Lung (tissue), 17 donors: ENCODE measurements at places on chromosomes 11 and 22. TPM values are rescaled to one million over a fixed set of nuclear protein-coding genes. Genes with fewer than 3 reads are reported as not detected.

- peaks cover 12% of the 10 kb centered on the region for H3K36me3 ChIP-seq
- peaks cover 7% of the 10 kb centered on the region for H3K4me1 ChIP-seq
Measured at GRCh38 chr22:45818424-45819085, 146.9 kb downstream of the ATXN10 start.

DNA sequence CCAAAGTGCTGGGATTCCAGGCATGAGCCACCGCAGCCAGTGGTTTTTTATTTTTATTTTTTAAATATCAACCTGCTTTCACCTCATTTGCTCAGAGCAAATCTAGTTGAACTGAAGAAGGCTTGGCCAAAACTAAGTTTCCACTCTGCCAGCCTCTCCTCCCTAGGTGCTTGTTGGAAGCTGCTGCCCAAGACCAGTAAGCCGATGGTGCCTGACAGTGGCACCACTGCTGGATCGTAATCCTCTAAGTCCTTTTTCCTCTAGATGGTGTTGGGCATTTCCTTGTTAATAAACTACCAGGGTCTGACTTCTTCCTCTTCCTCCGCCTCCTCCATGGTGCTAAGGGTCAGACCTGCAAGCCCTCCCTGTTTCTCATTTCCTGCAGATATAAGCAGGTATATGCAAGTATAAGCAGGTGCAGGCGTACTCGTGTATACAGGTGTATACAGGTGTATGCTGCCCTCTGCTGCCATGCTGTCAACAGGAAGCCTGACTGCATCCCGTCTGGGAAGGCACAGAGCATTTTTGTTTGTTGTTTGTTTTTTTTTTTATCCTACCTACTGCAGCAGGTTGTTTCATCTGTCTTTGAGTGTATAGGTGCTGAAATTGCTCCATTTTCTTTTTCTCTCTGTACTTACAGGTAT lies 1.6 kb downstream of the NADSYN1 start:
- H3K36me3 ChIP-seq = peaks cover 23% of the 10 kb centered on the region
- no peaks in the 10 kb centered on the region for H3K27me3 ChIP-seq
- no peak for DNase-seq
- no peak overlapping the region for H3K4me3 ChIP-seq

DNA sequence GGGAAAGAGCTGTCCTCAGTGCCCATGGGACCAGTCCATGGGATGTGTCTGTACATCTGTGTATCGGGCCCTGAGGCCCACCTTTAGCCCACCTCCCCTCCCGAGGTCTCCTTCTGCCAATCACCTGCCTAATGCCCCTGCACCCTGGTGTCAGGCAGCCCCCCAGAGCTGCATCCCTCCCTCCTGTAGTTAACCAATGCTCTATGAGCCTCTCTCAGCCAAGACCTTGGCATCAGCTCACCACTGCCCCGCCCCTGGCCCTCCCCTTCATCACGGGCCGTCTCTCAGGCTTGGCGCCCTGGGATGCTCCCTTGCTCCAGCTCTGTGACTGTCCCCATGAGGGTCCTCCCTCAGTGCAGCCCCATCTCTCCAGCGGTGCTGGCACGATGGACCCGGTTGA lies 18.5 kb downstream of the MGAT3 start:
- peaks cover 44% of the 10 kb centered on the region for H3K4me1 ChIP-seq
- no peaks in the 10 kb centered on the region for H3K27me3 ChIP-seq
- H3K27ac ChIP-seq = no peak overlapping the region
- no peaks in the 10 kb centered on the region for H3K36me3 ChIP-seq
- H3K4me3 ChIP-seq = no peak overlapping the region

GRCh38 chr22:33787645-33788456 lies 132.4 kb downstream of the LARGE1 start:
- no peaks in the 10 kb centered on the region for H3K36me3 ChIP-seq
- H3K27ac ChIP-seq = no peak overlapping the region
- no peaks in the 10 kb centered on the region for H3K27me3 ChIP-seq
- DNase-seq = no peak
- peaks cover 21% of the 10 kb centered on the region for H3K4me1 ChIP-seq
- no peak overlapping the region for H3K4me3 ChIP-seq

DNA sequence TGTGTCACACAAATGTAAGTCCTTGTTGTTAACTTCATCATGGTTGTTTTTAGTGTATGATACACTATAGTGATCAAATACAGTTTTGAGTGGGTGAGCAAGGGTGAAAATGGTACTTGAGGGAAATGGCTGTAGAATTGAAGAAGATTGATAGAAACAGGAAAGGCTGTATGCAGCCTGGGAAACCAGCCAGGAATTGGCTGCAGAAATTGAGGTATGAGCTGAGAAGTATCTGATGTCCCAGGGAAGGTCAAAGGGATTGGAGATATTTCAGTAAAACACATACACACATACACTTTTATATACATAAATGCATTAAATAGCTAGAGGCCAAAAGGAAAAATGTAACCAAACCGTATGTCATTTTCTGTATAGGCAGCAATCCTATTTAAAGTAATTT lies 13.1 kb upstream of the YAP1 start:
- no peak overlapping the region for H3K4me3 ChIP-seq

The PPP6R3 gene
- total RNA-seq = 217 TPM

The KRTAP5-2 gene
- not detected for total RNA-seq

The OR4C11 gene
- total RNA-seq = not detected

The MYBPC3 gene
- total RNA-seq = 1.1 TPM

The UBQLNL gene
- 0.74 TPM for total RNA-seq

The KCNE3 gene
- 10.8 TPM for total RNA-seq

DNA sequence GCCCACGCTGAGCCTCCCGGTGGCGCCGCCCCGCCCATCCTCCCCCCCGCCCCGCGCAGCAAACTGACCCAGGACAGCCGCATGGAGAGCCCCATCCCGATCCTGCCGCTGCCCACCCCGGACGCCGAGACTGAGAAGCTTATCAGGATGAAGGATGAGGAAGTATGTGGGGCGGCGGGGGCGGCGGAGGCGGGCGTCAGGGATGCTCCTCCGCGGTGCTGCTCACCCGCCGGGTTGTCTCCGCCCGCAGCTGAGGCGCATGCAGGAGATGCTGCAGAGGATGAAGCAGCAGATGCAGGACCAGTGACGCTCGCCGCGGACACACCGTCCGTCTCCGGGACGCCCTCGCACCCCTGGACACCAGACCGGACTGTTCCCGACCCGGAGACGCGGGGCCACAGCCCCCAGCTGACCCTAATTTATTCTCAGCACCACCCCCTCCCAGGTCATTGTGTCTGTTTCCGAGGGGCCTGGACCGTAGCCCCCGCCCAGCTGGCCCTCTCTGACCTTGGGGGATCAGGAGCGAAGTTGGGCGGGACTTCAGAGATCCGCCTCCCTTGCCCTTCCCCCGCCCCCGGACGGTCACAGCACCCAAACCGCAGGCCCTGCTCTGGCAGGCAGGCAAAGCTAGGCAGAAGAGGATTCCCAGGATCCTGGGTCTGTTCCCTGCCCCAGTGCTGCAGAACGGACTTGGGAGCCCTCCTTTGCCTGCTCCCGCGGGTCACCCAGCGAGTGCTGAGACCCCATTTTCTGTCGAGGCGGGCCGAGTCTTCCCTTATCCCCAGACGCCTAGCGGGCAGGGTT lies 959 bp upstream of the GP1BB start:
- peaks cover 11% of the 10 kb centered on the region for H3K27me3 ChIP-seq
- DNase-seq = no peak
- no peak overlapping the region for H3K4me3 ChIP-seq
- peaks cover 7% of the 10 kb centered on the region for H3K36me3 ChIP-seq
- H3K4me1 ChIP-seq = peaks cover 22% of the 10 kb centered on the region
- no peak overlapping the region for H3K27ac ChIP-seq

DNA sequence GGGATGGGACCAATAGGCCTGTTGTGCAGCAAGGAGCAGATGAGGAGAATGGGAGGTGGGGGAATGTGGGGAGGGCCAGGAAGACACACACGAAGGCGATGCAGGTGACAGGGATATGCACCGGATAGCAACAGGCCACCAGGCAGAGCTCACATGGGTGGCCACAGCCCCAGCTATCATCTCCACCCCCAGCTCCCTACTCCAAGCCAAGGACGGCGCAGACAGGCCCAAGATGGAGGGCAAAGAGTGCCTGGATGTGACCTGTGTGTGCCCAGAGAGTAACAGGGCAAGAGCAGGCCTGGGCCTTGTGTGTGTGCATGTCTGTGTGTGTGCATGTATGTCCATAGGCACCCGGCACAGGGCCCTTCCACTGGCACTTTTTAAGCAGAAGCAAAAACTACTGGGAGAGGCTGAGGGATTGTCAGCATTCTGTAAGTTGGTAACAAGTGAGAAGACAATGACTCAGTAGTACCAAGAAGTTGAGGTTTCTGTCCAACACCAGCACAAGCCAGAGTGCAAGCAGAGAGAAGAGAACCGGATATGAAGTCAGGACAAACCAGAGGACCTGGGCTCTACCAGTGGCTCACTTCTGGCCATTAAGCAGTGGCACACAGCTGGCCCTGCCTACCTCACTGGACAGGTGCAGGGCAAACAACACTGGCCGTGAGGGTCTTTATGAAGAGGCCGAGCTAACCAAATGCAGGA lies 36.4 kb downstream of the NRXN2 start:
- H3K4me1 ChIP-seq = no peaks in the 10 kb centered on the region
- DNase-seq = no peak
- no peak overlapping the region for H3K27ac ChIP-seq
- H3K36me3 ChIP-seq = no peaks in the 10 kb centered on the region

DNA sequence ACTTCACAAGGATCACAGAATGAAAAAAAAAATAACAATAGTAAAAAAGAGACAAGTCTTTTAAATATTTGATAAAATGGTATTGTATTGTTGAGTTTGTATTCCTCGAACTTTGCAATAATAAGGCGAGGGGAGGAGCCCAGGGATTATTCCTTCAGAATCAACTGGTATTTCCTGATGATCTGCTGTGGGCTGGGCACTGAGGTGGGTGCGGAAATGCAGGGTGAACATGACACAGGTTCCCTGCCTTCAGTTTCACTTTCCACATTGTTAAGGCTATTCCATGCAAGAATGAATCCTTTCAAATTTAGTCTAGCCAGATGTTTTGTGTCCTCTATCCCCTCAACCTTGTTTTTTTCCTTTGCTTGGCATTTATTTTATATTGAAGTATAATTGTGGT lies 2.1 kb upstream of the EIF3M start:
- H3K36me3 ChIP-seq = no peaks in the 10 kb centered on the region
- H3K4me1 ChIP-seq = peaks cover 12% of the 10 kb centered on the region
- H3K27ac ChIP-seq = no peak overlapping the region
- H3K27me3 ChIP-seq = peaks cover 3% of the 10 kb centered on the region
- DNase-seq = no peak
- no peak overlapping the region for H3K4me3 ChIP-seq

DNA sequence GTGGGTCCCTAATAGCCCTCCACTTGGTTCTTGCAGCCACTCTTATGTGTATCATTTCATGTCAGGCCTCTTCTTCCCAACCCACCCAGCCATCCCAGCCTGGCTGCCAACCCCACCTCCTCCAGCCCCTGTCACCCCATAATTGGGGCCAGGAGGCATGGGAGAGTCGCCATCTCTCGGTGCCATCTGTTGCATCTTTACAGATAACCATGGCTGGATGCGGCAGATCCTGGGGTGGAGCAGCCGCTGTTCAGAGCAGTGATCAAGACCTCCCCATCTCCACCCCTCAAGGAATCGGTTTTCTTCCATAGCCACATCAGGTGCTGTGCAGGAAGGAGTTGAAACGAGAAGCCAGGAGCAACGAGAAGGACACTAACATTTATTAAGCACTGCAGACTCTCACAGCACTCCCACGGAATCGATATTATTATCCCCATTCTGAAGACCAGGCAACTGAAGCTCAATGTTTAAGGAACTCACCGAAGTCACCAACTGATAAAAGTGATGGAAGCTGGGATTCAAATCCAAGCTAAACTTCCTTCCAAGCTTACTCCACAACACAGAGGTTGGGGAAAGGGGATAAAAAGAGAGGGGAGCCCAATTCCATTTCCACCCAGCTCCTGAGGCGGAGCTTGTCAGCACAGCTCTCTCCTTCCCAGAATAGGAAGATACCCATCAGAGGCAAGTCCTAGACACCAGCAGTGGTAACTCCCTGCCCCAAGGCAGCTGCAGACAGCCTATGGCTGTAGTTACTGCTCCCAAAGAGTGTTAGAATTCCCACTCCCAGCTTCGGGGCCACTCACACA lies 2.7 kb downstream of the SLC43A1 start:
- peaks cover 8% of the 10 kb centered on the region for H3K4me1 ChIP-seq
- H3K36me3 ChIP-seq = no peaks in the 10 kb centered on the region
- no peak for DNase-seq
- H3K27ac ChIP-seq = no peak overlapping the region
- H3K4me3 ChIP-seq = no peak overlapping the region

DNA sequence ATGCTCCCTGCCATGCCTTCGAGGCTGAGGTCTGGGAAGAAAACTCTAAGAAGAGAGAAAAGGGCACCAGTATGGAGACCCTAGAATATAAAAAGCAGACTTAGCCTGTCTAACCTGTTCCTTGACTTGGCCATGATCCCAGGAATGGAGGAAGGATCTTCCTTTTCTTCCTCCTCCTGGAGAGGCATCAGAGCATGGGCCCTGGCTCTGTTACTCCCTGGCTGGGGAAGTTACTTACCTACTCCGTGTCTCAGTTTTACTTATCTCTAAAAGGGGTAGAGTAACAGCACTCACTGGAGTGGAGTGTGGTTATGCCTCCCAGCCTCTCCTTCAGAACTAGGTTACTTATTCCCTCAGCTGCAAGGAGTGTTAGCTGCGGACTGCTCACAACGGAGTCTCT lies 55.2 kb upstream of the PHF21A start:
- DNase-seq = no peak
- H3K4me3 ChIP-seq = no peak overlapping the region
- H3K36me3 ChIP-seq = no peaks in the 10 kb centered on the region
- no peak overlapping the region for H3K27ac ChIP-seq
- H3K27me3 ChIP-seq = no peaks in the 10 kb centered on the region

- DNase-seq = peak; percentile 45
- H3K27me3 ChIP-seq = no peaks in the 10 kb centered on the region
- no peaks in the 10 kb centered on the region for H3K4me1 ChIP-seq
- no peak overlapping the region for H3K27ac ChIP-seq
- H3K36me3 ChIP-seq = no peaks in the 10 kb centered on the region
- H3K4me3 ChIP-seq = no peak overlapping the region
Measured at GRCh38 chr22:44549701-44550100, 51.7 kb upstream of the RTL6 start.

DNA sequence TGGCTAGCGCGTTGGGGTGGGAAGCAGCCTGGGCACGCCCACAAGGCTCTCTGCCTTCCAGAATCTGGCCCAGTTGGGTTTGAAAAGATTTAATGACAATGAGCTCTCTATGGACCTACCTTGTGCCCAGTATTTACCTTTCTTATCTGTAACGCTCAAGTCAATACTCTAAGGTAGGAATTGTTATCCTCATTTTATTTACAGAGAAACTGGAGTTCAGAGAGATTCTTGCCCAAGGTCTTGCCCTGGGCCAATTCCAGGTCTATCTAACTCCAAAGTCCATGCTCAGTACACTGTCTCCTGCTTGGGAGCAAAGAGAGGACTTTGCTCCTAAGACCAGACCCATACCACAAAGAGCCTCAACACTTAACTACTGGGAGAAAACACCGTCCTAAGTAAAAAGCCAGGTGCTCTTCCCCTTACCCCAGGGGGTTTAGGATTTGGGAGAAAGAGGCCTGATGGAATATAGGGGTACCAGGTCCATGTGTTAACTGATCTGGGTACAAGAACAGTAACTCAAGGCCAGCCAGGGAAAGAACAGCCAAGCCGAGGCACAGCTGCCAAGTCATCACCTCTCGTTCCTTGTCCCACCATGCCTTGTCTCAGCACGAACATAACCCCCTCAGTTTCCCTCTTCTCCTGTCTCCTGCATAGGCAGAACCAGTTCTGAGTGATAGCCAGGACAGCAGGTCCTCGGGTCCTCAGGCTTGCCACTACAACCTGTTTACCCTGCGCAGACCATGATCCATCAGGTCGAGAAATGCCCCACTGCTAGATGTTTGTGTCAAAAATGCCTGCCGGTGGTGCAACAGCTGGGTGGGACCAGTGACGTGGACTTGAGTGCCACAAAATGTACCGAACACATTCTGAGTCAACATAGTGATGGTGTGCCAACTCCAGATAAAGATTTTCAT lies 14.6 kb downstream of the APOA4 start:
- no peaks in the 10 kb centered on the region for H3K4me1 ChIP-seq
- no peaks in the 10 kb centered on the region for H3K27me3 ChIP-seq
- no peak for DNase-seq
- no peaks in the 10 kb centered on the region for H3K36me3 ChIP-seq
- no peak overlapping the region for H3K4me3 ChIP-seq

The IGSF9B gene
- total RNA-seq = 19.5 TPM
